ENCODE measurements at places on chromosomes 4 and X.

DNA sequence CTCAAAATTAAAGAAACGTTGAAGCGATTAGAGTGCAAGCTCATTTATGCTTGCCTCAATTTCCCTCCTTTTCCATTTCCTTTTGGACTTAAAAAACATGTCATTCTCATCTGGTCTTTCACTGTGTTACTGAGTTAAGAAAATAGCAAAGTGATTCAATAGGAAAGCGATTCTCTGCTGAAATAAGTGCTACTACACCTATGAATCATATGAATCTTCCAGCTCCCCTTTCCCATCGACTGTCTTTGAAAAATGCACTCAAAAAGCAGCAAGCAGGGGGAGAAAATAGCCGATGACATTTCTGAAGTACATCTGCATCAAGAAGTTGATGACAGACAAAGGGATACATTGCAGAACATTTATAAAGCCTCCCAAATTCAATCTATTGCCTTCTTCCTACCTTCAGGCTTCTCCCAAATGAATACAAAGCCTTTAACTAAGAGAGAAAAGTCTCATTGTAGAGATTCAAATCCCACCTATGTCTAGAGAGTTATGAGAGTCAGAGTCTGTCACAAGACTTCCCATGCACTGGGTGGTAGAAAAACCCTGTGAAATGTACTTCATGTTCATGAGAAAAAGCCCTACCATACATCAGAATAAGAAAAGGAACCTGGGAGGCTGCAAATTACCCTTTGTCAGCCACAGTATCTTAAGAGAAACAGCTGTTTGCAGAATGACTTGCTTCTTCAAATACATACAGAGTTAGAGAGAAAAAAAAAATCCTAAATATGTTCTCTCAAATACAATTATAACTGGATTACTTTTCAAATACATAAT is 78.9 kb downstream of the MBNL3 start:
- DNase-seq, result no peak

GRCh38 chrX:39948582-39948981 is 149.2 kb downstream of the BCOR start:
- DNase-seq, result no peak

DNA sequence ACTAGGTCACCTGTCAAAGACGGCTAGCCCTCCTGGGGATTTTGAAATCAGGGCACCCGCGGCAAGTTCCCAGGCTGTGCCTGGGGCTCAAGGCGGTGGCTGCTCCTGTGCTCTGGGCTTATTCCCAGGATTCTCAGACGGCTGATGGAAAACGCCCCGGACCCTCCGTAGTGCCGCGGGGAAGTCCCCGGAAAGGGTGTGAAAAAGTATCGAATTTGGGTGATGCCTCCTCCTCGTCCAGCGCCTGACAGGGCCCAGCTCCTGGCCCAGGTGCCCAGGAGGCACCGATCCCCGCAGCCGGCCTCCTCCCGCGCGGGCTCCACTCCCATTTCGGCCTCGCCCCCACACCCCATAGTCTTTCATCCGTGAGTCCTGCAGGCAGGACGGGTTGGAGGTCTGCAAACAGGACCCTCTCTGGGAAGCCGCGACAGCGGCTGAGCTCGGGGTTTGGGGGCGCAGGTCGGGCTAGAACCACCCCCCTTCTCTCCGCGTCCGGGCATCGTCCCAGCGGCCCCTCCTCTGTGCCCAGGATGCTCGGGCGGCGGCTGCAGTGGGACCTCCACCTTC is 1.1 kb upstream of the NSG1 start:
- no peak for DNase-seq

DNA sequence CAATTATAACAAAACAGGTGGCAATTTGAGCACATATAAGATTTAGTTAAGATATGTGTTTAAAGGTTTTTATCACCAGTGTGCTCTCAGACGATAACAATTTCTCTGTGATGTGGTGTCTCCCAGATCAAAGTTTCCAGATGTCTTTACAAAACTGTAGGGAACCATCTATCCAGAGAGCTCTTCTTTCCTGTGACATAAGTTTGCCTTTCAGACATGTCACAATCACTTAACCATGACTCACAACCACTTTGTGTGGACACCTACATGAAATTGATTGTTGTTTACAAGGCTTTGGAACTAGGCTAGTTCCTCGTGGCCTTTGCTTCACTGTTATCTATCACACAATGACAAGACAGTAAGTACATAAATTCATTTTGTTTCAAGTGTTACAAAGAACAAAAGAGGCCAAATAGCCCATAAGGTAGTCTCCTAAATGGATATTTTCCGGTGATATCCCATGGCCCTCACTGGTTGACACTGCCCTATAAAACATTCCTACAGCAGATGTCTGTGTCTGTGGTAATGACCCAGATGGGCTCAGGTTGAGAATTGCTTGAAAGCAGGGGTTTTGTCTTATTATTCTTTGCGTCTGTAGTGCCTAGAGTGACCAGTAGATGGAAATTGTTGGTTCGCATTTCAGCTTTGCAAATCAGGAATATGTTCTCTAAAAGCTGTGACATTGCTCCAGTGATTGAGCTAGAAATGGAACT is 297.8 kb upstream of the FAM241A start:
- DNase-seq, result no peak

- DNase-seq, result no peak
Observed at GRCh38 chr4:111453216-111453615, 692.0 kb upstream of the FAM241A start.

DNA sequence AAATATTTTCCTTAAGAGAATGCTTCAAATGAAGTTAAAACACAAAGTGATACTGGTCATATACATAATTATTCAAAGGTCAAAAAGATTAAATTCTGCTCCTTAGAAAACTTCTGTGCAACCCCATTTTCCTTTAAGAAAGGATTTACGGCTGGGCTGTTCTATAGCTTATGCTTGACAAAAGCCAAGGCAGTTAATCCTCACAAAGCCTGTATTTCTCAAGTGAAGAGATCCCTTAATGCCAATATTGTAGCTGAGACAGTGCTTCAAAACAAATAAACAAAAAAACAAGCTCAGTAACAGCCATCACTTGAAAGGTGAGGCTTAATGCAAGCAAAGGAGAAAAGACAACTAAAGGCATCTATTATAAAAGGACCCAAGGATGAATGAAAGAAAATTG is 42.5 kb downstream of the BTC start:
- no peak for DNase-seq

DNA sequence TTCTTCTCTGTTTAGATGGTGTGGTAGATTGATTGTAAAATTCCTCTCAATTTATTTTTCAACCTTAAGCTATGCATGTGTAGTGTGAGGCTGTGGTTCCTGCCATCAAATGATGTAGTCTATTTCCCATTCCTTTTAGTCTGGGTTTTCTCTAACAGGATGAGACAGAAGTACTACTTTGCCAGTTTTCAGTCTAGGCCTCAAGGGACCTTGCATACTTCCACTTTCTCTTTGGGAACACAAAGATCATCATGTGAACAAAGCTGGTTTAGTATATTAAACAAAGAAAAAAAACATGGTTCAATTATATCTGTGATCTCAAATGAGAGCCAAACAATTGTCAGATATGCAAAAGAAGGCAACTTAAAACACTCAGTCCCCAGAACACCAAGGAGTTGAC is 1284.0 kb downstream of the RAPGEF2 start:
- DNase-seq, result no peak

- DNase-seq, result no peak
Observed at GRCh38 chr4:56433280-56433679, 2.1 kb downstream of the PPAT start.

DNA sequence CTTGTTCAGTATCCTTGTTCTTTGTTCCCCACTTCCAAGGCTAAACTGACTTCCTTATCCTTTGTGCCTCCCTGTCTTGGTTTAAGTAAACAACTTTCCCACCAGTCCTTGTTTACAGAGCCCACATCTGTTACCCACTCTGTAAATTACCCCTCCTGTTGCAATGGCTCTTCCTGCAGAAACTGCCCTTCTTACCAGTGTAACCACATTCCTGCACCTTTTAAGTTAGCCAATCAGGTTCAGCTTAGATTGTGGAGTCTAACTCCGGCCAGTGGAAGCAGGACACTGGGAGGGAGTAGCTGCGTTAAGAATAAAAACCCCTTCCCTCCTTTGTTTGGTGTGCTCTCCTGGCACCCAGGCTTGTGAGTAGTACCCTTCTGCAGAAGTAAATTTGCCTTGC is 360.9 kb downstream of the PRDM5 start:
- no peak for DNase-seq

DNA sequence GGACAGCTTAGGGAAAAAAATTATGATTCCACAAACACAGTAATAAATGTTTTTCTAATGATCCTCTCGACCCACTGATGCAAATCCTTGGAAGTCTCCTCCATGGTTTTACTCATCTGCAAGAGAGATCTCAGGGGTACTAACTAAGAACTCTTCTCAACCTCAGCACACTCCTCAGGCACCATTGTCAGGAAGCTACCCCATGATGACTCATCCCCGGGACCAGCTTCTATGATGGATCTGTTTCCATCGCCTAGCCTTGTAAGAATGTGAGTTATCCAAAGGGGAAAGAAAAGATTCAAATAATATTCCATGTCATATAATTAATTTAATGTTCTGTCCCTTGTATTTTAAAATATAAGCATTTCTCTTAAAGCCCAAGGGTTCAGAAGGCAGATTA is 816.1 kb upstream of the IGFBP7 start:
- no peak for DNase-seq

DNA sequence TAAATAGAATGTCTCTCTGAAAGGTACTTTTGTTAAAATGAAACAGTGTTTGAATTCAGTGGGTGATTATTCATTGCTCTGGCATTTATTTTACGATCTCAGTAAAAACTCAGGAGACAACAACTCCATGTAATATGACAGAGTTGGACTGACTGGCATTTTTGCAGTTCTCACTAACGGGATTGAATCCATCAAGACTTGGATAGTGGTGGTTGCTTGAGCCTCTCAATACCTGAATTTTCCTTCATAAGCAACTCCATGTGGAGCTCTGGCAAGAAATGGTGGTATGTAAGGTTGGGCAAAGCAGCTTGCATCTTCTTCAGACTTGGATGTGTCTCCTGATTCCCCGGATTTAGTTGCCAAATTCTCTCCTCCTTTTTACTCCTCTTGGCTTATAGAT is 72.7 kb downstream of the FRMPD4 start:
- DNase-seq, result no peak

- DNase-seq, result no peak
Observed at GRCh38 chr4:150072471-150072870, 5.8 kb upstream of the DCLK2 start.

DNA sequence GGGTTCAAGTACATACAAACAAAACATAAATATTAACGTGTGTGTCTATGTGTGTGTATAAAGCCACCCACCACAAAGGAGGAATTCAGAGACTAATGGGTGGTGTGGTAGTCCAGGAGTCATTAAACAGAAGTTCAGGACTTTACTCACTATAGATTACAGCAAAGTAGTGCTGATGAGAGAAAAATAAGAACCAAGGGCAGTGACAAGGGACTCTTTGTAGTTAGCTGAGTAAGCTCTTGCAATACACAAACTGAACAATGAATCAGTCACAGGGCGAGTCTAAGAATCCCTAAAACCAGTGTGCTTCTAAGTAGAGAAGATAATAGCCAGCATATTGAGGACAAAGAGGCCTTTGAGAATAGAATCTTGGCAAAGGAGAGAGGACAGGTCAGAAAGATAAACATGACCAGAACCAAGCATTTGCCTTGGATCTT is 232.4 kb downstream of the PPP3CA start:
- DNase-seq, result no peak

DNA sequence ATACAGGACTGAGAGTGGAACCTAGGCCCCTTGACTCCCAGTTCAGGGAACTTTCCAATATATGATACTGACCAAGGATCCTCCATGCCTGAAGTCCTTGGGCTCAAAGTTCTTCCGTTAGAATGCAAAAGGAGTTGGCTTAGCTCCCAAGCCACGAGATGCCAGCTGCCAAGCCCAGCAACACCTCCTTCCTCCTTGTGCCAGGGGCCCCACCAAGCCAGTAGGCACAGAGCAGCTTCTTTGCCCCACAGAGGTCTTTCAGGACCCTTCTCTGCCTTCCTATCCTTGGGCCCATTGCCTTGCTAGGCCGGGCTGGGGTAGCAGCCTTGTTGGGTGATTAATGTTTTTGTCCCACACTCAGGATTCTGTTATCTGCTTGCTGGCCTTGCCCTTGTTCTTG is 105.6 kb downstream of the EFNB1 start:
- DNase-seq, result no peak

DNA sequence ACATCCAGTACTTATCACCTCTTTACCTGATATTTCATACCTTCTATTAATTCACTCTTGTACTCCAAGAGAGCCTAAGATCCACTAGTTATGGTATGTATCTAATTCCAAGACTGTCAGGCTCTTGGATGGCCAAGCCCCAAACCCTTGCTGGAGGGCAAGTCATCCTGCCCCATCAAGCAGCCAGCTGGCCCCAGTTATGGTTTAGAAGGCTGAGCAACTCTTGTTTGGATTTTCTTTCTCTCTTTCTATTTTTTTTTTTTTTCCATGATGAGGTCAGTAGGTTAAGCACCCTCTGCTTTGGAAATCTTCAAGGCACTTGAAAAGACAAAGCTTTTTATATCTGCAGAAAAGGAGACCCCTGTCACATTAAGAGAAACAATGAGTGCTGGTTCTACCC is 10.9 kb upstream of the FGF16 start:
- no peak for DNase-seq

Data from stimulated activated CD8-positive, alpha-beta memory T cell treated with anti-CD3 and anti-CD28 coated beads, Interleukin-4, amount 100 ng/mL, for 1 hour (primary cell).